ENCODE measurements at places on chromosomes 3 and 15.

DNA sequence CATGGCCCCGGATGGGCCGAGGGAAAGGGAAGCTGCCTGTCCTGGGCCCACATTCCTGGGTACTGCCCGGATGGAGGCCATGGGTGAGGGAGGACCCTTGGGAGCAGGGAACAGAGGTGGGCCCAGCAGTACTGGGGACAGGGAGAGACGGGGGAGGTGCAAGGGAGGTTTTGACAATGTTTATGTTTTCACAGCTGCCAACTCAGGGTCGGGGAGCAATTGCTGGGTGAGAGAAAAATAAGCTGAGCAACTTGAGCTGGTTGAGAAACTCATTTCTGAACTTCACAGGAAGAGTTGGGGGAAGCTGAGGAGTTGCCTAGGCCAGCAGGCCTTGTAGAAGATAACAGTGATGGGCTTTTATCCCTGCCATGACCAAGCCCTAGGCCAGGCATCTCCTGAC lies 11.1 kb upstream of the TSPAN3 start:
- no peak for DNase-seq

DNA sequence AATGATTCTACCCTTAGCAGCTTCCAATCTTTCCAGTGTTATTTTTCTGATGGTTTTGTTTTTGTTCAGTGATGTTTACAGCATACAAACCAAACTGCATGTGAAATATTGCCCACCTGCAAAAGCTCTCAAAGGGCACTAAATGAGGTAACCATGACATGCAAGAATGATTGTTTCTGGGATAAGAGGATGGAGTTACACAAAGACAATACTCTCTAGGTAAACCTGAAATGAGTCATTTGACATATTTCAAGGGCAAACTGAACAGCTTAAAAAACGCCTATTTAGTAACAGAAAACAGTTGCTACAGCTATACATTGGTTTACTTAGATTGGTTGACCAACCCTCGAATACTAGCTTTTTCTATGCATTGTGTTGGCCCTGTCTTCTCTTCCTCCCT lies 481.7 kb downstream of the ZPLD1 start:
- DNase-seq: no peak

DNA sequence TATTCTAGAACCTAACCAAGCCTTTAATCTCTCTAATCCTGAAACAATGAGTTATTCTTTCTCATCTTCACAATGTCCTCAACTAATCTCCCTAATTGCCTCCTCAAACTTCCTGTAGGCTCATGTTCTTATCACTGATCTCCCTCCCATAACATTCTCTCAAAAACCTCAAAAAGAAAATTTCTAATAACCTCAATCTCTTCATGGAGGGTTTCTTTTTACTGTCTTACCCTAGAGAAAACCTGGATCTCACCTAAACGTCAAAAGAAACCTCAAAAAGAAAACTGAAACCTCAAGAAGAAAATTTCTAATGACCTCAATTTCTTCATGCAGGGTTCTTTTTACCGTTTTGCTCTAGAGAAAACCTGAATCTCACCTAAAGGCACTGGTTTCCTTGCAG lies 150.2 kb downstream of the GSK3B start:
- no peak for DNase-seq

GRCh38 chr15:37102305-37103162 lies 2.2 kb upstream of the MEIS2 start:
- no peak for DNase-seq

GRCh38 chr15:67840749-67841512 lies 1.1 kb upstream of the RNU6-1 start:
- peak; percentile 18 for DNase-seq

DNA sequence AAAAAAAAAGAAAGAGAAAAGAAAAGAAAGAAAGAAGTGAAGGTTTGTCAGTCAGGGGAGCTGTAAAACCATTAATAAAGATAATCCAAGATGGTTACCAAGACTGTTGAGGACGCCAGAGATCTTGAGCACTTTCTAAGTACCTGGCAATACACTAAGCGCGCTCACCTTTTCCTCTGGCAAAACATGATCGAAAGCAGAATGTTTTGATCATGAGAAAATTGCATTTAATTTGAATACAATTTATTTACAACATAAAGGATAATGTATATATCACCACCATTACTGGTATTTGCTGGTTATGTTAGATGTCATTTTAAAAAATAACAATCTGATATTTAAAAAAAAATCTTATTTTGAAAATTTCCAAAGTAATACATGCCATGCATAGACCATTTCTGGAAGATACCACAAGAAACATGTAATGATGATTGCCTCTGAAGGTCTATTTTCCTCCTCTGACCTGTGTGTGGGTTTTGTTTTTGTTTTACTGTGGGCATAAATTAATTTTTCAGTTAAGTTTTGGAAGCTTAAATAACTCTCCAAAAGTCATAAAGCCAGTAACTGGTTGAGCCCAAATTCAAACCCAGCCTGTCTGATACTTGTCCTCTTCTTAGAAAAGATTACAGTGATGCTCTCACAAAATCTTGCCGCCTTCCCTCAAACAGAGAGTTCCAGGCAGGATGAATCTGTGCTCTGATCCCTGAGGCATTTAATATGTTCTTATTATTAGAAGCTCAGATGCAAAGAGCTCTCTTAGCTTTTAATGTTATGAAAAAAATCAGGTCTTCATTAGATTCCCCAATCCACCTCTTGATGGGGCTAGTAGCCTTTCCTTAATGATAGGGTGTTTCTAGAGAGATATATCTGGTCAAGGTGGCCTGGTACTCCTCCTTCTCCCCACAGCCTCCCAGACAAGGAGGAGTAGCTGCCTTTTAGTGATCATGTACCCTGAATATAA lies 2.0 kb downstream of the B2M start:
- no peak for DNase-seq

GRCh38 chr3:5181469-5182141 lies 5.9 kb upstream of the EDEM1 start:
- DNase-seq: no peak

- DNase-seq: no peak
These were observed 3.8 kb downstream of the SHOX2 start for GRCh38 chr3:158102242-158103080.

Measured in frontal cortex (tissue), 4 donors.